ENCODE measurements at places on chromosomes 4 and X. TPM values are rescaled to one million over a fixed set of nuclear protein-coding genes. Genes with fewer than 3 reads are reported as not detected.

The ATP1B4 gene
- total RNA-seq, result not detected

The VCX3A gene
- total RNA-seq, result not detected

The NPY2R gene
- 0.33 TPM for total RNA-seq

GRCh38 chrX:41352329-41352838 lies 18.4 kb downstream of the DDX3X start:
- H3K36me3 ChIP-seq, result peaks cover 17% of the 10 kb centered on the region
- H3K27me3 ChIP-seq, result no peaks in the 10 kb centered on the region
- H3K27ac ChIP-seq, result no peak overlapping the region
- no peak for DNase-seq
- no peak overlapping the region for H3K4me3 ChIP-seq

GRCh38 chr4:186203406-186203805 lies 12.0 kb downstream of the CYP4V2 start:
- H3K36me3 ChIP-seq, result no peaks in the 10 kb centered on the region
- H3K27me3 ChIP-seq, result no peaks in the 10 kb centered on the region
- peaks cover 5% of the 10 kb centered on the region for H3K4me1 ChIP-seq
- peak overlapping the region; percentile 70 for H3K27ac ChIP-seq
- no peak for DNase-seq

DNA sequence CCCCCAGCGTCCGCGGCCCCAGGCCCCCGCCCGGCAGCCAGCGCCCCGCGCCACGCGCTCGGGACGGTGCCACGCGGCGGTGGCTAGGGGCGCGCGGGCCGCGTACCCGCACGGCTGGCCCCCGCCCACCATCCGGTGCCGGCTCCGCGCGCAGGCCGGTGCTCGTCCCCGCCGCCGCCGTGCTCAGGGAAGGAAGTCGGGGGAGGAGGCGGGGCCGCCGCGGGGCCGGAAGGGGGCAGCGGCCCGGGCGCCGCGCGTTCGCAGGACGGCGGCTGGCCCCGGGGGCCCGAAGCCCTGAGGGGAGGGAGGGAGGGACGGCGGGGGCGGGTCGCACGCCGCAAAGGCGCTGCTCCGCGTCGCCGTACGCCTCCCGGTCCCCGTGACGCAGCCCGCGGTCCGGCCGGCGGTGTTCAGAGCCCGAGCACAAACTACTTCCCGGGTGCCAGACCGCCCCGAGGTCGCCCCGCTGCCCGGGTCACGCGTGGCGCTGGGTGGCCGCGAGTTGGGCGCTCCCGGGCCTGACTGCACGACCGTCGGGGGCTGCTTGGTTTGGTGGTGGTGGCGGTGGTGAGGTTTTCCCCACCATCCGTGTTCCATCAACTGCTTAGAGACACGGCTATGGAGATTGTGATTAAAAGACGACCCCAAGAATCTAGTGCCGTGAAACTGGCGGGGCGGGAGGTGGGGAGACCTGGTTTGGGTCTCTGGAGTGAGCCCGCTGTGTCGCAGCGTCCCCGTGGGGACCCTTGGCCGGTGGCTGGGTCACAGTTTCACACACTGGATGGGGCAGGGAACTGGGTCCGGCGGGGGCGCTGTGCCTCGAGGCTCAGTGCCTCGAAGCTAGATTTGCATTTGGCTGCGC lies at the start of gene DCTD:
Gene DCTD, minus strand, starts transcription at position 205 of the 862 bp plus-strand sequence. CDS start 1,818 bp downstream, outside the sequence.
- peak within 1 kb of the TSS; percentile 87 for H3K4me3 ChIP-seq
- H3K4me1 ChIP-seq, result no peaks in the 10 kb centered on the region
- peak within 1 kb of the TSS; percentile 94 for H3K27ac ChIP-seq
- no peaks in the 10 kb centered on the region for H3K27me3 ChIP-seq

GRCh38 chr4:177391287-177391686 lies 51.0 kb downstream of the AGA start:
- H3K4me1 ChIP-seq, result no peaks in the 10 kb centered on the region
- no peaks in the 10 kb centered on the region for H3K36me3 ChIP-seq
- DNase-seq, result no peak
- H3K4me3 ChIP-seq, result no peak overlapping the region
- no peak overlapping the region for H3K27ac ChIP-seq

DNA sequence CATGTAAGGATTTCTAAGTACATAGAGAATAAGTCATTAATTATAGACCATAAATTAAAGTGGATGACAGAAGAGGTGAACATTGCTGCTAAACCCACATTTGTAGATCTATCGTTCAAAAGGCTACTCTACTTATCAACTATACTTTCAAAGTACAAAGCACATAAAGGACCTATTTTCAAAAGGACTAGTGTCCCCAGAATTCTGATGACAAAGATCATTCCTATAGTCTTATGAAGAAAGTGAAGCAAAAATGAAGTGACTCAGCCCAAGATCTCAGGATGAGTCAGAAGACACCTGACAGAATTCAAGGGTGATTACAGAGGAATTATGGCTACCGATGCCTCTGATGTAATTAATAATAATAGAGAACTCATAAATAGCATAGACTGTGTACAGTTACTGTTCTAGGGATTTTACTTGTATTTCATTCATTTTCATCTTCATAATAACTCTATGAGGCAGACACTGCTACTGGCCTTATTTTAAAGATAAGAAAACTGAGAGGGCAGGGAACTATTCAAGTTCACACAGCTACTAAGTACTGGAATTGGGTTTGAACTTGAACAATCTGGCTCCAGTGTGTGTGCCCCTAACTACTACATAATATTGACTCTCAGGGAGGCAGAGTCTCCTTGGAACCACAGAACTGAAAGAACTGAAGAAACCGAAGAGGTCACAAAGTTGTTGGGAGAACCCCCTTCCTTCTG lies 17.1 kb downstream of the USP46 start:
- DNase-seq, result no peak
- peak overlapping the region; percentile 48 for H3K27ac ChIP-seq
- no peak overlapping the region for H3K4me3 ChIP-seq
- no peaks in the 10 kb centered on the region for H3K4me1 ChIP-seq

- no peak overlapping the region for H3K4me3 ChIP-seq
- peak overlapping the region; percentile 16 for H3K27ac ChIP-seq
- H3K4me1 ChIP-seq, result peaks cover 5% of the 10 kb centered on the region
- H3K36me3 ChIP-seq, result no peaks in the 10 kb centered on the region
- DNase-seq, result peak; percentile 69
Measured at GRCh38 chr4:53147711-53148110, 218.2 kb downstream of the SCFD2 start.

DNA sequence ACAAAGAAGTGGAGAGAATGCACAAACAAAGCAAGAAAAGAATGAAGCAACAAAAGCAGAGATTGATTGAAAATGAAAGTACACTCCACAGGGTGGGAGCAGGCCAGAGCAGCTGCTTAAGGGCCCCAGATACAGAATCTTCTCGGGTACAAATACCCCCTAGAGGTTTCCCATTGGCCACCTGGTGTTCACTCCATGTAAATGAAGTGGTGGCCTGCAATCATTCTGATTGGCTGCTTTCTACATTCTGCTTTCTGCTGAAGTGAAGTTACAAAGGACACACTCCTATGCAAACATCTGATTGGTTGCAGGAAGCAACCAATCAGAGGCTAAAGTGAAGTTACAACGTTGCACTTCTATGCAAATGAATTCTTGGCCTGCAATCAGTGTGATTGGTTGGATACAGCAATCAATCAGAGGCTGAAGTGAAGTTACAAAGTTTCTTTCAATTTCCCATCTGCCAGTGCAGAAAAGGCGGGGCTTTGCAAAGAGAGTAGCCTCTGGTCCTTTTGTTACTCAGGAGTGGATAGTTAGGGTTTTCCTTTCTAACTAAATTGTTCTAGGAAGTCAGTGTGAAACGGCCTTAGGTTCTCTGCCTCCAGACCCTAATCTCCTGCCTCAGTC lies 19.0 kb upstream of the GPC4 start:
- no peak overlapping the region for H3K4me3 ChIP-seq
- no peaks in the 10 kb centered on the region for H3K27me3 ChIP-seq
- no peak overlapping the region for H3K27ac ChIP-seq
- no peak for DNase-seq
- H3K4me1 ChIP-seq, result no peaks in the 10 kb centered on the region
- H3K36me3 ChIP-seq, result no peaks in the 10 kb centered on the region

DNA sequence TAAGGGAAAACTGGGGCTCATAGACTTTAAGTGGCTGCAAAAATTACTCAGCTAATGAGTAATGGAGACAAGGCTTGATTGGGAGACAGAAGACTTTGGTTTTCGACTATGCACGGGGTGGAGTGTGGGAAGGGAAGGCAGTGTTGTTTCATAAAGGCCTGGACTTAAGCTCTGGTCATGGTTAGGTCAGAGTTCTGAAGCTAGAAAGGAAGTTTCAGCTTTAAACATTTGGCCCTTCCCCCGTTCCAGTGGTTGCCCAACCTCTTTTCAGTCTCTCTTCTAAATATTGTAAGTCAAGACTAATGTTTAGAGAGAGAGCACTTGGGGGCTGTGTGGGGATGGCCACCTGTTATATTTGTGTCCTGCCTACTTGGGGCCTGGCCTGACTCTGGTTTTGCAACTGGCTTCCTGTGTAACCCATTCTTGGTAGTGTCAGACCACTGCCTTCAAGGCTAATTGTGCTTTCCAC lies 21.0 kb downstream of the MSN start:
- no peaks in the 10 kb centered on the region for H3K36me3 ChIP-seq
- H3K4me3 ChIP-seq, result no peak overlapping the region
- no peaks in the 10 kb centered on the region for H3K4me1 ChIP-seq
- H3K27ac ChIP-seq, result no peak overlapping the region
- H3K27me3 ChIP-seq, result no peaks in the 10 kb centered on the region

DNA sequence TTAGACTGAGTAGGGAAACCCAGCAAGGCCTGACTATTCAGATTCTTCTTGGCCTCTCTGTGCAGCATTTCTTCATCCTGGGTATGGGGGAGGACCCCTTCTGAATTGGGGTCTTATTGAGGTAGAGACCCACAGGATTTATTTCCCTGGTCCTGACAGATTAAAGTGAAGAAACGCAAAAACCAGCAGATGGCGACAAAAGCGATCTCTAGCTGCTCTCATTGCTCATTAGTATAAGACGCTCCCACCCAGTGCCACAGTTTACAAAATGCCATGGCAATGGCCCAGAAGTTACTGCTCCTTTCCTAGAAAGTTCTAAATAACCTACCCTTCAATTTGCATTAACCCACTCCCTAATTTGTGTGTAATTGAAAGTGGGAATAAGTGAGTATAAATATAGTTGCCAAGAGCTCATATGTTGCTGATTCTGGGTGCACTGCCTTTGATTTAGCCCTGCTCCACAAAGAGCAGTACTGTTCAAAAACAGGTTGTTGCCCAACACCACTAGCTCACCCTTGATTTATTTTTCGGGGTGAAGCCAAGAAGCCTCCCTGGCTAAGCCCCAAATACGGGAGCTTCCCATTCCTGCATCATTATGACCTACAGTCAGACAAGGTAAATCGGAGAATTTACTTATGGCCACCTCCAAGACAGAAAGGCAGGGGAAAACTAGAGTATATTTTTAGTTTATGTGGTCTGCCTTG lies 3.7 kb upstream of the BEX4 start:
- peak; percentile 63 for DNase-seq
- no peak overlapping the region for H3K4me3 ChIP-seq
- no peaks in the 10 kb centered on the region for H3K4me1 ChIP-seq
- H3K36me3 ChIP-seq, result no peaks in the 10 kb centered on the region
- H3K27me3 ChIP-seq, result no peaks in the 10 kb centered on the region
- no peak overlapping the region for H3K27ac ChIP-seq

DNA sequence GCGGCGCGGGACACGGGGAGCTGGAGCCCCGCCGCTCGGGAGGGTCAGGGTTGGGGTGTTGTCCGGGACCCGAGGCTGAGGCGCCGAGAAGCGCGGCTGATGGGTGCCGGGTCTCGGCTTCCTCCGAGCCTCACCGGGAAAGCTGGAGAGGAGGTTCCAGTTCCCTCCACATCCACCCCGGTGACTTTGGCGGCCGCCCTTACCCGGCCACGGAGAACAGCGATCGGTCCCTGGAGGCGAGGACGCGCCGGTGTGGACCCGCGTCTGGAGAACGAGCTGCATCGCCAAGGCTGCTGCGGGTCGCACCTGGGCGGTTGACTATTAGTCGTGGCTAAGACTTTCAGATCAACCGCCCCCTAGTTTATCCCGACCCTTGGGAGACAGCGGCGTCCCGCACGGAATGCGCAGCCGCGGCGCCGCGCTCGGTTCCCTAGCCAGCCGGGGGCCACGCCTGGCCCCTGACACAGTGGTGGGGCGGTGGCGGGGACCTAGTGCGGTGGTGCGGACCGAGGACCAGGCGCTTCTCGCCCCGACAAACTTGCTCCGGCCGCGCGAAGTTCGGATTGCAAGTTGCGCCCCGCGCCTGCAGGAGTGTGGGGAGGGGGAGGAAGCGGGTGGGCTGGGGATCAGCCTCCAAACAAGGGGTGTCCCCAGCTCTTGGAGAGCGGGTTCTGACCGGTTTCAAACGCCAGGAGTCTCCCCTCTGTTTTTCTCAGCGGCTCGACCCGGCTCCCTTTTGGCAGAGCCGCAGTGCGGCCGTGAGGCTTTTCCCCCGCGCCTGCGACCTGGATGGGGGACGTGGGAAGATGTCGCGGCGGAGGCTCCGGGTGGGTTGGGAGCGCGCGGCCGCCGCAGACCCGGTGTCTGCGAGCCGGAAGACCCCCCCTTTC lies 568 bp downstream of the FHDC1 start:
- DNase-seq, result no peak
- H3K27ac ChIP-seq, result peak overlapping the region; percentile 33
- peak overlapping the region; percentile 70 for H3K4me3 ChIP-seq
- no peaks in the 10 kb centered on the region for H3K36me3 ChIP-seq
- peaks cover 41% of the 10 kb centered on the region for H3K27me3 ChIP-seq
- H3K4me1 ChIP-seq, result peaks cover 26% of the 10 kb centered on the region

DNA sequence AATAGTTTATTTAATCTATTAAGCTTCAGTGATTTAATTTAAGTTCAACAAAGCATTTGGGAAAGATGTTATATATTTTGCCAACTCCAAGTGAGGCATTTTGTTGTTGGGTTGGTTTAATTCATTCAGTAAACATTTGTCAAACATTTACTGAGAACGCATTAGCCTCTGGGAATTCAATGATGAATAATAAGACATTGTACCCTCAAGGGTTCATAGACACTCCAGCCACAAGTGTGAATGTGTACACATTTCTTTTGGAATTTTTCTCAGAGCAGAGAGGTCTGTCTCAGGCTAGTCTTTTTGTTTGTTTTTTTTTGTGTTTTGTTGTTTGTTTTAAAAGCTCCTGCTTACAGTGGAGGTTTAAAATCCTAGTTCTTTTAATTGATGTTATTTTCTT lies 203.9 kb downstream of the SOWAHB start:
- H3K27ac ChIP-seq, result peak overlapping the region; percentile 53
- H3K4me3 ChIP-seq, result no peak overlapping the region
- H3K36me3 ChIP-seq, result no peaks in the 10 kb centered on the region
- no peaks in the 10 kb centered on the region for H3K27me3 ChIP-seq
- no peaks in the 10 kb centered on the region for H3K4me1 ChIP-seq

Data from sigmoid colon (tissue), 7 donors.